ENCODE measurements at places on chromosomes 4 and X. TPM values are rescaled to one million over a fixed set of nuclear protein-coding genes. Genes with fewer than 3 reads are reported as not detected.

MFAP3L gene
- 0.47 TPM for total RNA-seq

MTNR1A gene
- total RNA-seq = not detected

- DNase-seq = no peak
These were observed 167.8 kb upstream of the LDB2 start for GRCh38 chr4:17066236-17066635.

GRCh38 chrX:39950018-39950688 is 147.6 kb downstream of the BCOR start:
- no peak for DNase-seq

DNA sequence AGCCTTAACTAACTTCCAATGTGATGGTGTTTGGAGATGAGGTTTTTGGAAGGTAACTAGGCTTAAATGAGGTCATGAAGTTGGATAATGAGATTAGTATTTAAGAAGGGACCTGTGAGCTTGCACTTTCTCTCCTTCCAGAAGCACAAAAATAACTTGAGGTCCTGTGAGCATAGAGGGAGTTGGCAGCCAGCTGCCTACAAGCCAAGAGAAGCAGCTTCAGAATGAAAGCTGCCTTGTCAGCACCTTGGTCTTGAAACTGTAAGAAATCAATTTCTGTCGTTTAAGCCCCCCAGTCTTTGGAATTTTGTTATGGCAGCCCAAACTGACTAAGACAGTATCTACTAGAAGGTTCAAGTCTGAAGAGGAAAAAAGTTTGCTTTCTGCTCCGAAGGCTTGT is 280.2 kb upstream of the GALNTL6 start:
- DNase-seq = no peak

DNA sequence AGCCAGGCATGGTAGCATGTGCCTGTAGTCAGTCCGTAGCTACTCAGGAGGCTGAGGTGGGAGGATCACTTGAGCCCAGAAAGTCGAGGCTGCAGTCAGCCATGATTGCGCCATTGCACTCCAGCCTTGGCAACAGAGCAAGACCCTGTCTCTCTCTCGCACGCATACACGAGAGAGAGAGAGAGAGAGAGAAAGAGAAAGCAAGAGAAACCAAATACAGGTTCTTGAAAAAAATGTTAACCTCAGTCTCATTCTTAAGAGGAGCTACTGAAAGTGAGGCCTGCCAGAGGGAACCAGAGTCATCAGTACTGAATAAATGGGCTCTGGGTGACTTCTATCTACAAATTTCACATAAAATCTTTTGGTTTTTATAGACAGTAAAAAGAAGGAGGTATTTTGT is 42.9 kb downstream of the KIAA0232 start:
- DNase-seq = no peak

GRCh38 chr4:80710748-80711451 is 319.6 kb upstream of the BMP3 start:
- no peak for DNase-seq

GRCh38 chrX:1623691-1624090 is 8.8 kb downstream of the ASMT start:
- no peak for DNase-seq

SH3RF1 gene
- total RNA-seq = 0.69 TPM

TET2 gene
- 28.7 TPM for total RNA-seq

- DNase-seq = no peak
These were observed 38.7 kb downstream of the GAK start for GRCh38 chr4:893276-893994.

DNA sequence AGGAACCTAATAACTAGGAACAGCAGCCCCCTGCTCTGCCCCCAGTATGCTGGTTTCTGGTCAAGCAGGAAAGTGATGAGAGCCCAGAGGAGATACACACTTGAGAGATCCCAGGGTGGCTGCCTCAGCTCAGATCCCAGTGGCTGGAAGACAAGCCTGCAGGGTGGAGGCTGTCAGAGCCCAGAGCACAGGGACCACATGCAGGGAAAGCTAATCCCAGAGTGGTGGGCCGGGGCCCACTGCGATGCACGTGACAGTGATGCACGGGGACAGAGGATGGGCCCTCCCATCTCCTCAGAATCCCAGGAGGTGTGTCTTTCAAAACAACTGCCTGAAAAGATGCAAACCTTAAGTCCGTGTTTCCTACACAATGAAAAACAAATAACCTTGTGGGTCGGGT is 29.1 kb upstream of the CRMP1 start:
- DNase-seq = no peak

PNMA6A gene
- total RNA-seq = 0.73 TPM

SSX2B gene
- total RNA-seq = not detected

PLA2G12A gene
- total RNA-seq = 13.1 TPM

PCDH19 gene
- total RNA-seq = not detected

NSDHL gene
- 24.9 TPM for total RNA-seq

- DNase-seq = no peak
These were observed 37.9 kb upstream of the ARSJ start for GRCh38 chr4:114017120-114017917.

DNA sequence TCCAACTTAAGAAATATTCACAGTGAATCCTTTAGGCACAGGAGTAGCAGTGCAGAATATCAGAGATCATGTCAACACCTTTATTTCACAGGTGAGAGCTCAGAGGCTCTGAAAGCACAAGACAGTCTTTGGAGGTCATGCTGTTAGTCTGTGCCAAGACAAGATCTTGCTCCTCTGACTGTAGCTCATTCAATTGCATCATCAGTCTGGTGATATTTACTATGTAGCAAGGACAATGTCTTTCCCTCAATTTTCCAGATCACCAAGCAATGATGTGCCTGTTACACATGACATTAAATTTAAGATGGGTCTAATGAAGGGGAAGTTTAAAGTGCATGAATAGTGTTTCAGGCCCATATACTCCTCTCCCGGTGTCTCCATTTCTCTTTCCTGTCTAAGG is 277.5 kb downstream of the IL15 start:
- no peak for DNase-seq

DNA sequence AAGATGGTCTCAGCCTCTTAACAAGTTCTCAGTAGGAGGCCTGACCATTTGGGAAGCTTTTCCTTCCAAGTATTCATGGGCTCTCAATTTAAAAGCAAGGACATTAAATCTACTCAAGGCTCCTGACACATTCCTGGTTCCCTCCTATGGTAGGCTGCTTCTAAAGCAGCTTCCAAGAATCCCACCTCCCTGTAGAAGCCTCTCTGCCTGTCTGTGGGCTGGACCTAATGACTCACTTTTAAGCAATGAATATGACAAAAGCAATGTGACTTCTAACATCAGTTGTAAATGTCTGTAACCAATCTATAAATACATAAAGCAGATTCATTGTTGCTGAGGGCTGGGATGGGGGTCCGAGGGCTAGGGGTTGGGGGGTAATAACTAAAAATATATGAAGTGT is 99.5 kb upstream of the FAM9B start:
- no peak for DNase-seq

GRCh38 chr4:43348591-43348990 is 456.1 kb downstream of the GRXCR1 start:
- no peak for DNase-seq

DNA sequence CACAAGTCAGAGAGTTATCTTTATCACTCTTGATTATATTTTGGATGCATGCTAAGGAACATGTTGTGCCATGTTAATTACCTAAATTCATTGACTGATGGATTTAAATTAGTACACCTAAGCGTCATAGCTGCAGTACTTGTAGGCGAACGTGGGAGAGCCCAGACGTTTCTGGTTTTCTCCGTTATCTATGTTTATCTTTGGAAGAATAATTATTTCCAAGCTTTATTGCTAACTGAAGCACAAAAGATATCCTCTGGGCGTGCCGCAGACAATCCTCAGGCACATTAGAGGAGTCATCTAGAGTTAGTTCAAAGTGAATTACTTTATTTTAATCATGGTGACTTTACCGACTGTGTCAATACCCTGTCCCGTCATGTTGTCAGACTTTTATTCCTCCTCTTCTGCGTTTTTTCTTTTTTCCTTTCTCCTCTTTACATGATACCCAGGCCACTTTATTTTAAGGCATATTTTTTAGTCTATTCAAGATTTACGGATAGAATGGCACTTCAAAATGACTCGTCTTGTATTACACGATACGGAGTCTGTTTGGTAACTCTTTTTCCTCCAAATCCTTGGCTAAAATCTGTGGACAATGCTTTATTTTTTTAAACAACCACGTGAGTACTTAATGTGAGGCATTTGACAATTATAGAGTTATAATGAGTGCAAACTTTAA is 632.0 kb upstream of the TENM3 start:
- no peak for DNase-seq

PAGE2 gene
- not detected for total RNA-seq

DNA sequence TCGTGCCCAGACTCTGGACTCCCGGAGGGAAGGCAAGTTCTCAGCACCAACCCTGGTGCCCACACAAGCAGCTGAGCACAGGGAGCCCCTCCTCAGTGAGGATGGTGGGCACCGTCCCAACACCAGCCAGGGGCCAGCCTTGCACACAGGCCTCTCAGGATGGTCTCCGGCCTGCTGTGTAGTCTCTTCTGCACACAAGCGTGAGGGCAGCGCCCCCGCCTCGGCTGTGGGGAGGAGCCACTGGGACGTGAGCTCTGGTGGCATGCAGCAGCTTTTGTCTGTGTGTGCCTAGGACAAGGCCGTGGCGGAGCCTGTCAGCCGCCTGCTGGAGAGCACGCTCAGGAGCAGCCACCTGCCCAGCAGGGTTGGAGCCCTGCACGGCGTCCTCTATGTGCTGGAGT is 16.1 kb upstream of the MSANTD1 start:
- DNase-seq = no peak

- no peak for DNase-seq
These were observed 159.1 kb upstream of the KIT start for GRCh38 chr4:54498661-54499111.

DNA sequence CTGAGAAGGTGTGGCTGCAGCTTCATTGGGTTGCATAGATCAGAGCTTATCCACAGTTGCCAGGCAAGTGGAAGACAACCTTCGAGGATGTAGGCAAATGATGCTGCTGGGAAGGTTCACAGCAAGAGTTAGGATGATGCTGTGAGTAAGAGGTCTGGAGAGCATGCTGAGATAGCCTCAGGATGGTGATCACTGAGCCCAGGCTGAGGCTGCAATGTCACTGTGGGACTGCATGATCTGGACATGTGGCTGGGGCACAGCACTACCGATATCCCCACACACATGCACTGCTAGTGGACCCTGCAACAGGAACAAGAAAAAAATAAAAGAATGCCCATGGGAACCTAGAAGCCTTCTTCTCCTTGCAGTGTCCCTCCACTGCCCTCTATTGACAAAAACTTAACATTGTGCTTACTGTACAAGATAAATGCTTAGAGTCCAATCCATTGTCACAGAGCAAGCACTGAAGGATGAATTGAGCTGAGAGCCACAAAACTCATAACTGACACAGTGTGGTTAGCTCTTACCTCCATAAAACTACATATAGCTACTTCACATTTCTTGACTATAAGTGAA is 105.6 kb downstream of the CNKSR2 start:
- no peak for DNase-seq
